Stimulated activated CD4-positive, alpha-beta T cell treated with anti-CD3 and anti-CD28 coated beads, Interleukin-15, amount 100 ng/mL, for 24 hours (primary cell): ENCODE measurements at places on chromosomes 11 and 22.

DNA sequence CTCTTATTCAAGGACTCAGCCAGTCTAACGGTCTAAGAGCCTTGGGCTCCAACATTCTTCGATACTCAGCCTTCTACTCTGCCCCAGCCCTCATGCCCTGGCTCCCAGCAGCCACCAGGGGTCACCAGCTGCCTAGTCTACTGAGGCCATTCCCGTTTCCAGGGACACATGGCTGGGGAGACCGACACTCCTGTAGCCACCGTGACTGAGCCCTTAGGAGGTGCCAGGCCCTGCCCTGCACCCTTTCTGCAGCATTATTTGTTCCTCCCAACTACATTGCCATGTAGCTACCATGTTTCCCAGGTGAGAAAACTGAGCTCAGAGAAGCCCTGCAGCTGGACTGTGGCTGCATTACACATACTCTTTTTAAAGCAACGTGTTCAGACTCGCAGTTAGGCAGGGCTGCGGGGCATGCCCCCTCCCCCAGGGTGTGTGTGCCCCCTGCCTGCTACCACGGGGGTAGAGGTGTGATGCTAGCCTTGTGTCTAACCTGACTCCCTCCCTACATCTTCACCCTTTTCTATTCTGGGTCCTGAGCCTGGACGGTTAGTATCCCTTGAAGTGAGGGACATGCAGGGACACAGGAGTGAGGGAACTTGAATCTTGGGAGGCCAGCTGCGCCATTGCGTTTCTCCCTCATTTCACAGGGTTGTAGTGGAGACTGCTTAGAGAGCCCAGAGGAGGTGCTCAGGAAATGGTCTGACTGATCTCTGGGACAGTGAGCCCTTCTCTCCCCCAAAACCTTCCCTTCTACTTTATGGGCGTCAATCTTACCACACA is 17.5 kb downstream of the ATG16L2 start:
- peak; percentile 71 for DNase-seq

DNA sequence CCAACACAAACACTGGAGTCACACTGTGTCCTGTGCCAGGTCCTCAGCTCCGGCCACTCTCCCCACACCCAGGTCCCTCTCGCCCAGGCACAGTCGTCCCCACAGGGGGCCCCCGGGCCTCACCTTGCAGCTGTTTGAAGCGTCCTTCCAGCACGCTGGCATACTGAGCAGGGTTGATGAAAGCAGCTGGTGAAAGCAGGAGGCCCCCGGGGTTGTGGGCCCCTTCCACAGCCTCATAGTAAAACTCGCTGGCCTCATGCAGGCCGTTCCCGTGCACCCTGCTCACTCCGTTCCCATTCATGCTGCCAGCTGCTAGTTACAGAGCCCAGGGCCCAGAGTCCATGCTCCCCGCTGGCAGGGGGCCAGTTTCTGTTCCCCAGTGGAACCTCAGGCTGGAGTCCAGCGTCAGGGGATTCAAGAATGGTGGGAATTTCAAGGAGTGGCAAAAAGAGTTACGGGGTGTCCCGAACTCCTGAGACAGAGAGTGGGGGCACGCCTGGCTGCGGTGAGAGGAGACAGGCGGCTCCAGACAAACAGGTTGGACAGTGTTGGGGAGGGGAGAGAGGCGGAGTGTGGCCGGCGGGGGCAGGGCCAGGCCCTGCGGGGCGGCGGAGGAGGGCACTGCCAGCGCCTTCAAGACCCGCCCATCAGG is 10.6 kb downstream of the SPTBN2 start:
- DNase-seq = no peak

GRCh38 chr11:36628141-36628540 is 30.1 kb upstream of the RAG2 start:
- no peak for DNase-seq

GRCh38 chr11:112805658-112806057 is 155.6 kb upstream of the NCAM1 start:
- DNase-seq = no peak

DNA sequence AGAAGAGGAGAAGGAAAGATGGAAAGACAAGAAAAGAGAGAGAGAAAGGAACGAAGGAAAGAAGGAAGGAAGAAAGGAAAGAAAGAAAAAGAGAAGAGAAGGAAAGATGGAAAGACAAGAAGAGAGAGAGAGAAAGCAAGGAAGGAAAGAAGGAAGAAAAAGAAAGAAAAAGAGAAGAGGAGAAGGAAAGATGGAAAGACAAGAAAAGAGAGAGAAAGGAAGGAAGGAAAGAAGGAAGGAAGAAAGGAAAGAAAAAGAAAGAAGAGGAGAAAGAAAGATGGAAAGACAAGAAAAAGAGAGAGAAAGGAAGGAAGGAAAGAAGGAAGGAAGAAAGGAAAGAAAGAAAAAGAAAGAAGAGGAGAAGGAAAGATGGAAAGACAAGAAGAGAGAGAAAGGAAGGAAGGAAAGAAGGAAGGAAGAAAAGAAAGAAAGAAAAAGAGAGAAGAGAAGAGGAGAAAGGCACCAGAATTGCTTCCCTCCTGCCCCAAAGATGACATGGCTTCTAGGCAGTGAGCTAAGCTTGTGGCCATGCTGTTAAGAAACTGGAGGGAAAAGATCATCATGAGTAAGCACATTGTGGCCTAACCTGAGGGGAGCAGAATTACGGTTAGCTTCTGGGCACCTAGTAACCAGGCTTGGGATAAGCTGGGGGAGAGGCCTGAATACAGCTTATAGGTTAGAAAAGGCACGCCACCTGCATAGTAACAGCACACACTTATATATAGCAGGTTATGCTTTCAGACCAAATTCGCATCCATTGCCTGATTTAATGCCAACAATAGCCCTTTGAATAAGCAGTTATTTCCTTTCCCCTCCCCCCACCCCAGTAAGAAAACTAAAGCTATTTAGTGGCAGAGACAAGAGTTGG is 2.3 kb upstream of the ST3GAL4 start:
- DNase-seq = peak; percentile 40

DNA sequence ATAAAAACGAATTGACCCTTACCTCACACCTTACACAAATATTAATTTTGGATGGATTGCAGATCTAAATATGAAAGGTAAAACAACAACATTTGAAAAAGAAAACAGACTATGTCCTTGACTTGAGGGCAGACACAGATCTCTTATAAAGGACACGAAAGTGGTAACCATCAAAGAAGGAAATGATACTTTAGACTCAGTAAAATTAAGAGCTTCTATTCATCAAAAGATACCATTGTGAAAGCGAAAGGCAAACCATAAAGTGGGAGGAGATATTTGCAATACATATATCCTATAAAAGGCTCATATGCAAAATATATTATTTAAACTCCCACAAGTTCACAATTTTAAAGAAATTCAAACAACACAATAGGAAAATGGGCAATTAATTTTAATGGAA is 5.0 kb downstream of the HEPACAM start:
- no peak for DNase-seq

DNA sequence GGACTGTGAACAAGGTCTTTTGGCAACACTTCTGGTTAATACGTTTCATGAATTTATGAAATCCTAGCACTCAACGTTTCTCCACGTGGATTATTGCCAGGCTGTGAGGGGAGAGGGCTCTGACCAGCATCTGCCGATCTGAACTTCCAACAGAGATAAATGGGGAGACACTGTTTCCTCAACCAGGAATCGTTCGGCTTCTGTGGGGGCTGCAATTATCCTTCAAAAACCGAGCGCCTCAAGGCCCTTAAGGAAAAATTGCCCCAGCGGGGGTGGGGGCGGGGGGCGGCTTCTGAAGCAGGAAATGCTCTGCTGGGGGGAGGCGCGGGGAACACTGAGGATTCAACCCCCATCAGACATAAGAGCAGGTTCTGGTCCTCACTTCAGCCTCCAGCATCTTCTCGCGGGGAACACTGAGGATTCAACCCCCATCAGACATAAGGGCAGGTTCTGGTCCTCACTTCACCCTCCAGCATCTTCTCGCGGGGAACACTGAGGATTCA is 155.6 kb downstream of the BRD1 start:
- DNase-seq = no peak

DNA sequence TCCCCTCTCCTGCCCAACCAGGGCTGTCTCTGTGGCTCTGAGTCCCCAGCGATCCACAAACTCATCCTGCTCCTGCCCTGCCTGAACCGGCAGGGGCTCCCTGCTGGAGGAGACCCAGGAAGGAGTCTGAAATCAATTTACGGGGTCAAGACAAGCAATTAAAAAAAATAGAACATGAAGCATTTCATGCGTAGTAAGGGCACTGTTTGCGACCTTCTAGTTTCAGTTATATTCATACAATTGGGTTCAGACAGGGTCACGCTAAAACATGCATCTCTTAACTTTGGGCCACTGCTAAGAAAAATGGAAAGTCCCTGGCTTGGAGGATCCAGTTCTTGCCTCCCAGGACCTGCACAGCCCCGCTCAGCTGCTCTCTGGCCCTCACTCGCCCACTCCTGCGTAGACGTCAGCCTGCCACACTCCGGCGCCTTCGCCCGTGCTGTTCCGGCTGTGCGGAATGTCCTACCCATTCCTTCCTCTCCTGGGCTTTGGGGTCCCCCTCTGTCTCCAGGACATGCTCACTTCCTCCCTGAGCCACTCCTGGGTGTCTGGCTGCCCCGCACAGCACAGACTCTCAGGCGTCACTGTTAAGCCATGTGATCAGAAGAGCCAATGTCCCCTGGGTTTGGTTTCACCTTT is 12.8 kb downstream of the NFAM1 start:
- DNase-seq = no peak
